ENCODE measurements at places on chromosomes 3 and 15.

DNA sequence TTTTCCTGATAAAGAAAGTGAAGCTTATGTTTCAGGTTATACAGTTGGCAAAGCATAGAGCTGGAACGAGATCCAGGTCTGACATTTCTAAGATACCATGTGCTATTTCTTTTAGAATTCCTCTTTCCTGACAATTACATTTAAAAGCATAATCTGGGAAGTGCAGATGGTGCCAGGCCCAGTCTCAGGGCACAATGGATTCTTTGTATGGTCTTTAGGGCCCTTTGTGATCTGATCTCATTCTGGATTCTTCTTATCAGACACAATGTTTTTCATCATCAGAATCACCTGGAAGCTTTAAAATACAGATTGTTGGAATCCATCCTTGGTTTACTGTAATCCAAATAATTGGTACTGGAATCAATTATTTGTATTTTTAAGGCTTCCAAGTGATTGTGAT, 18.6 kb upstream of the GLCE start:
- H3K36me3 ChIP-seq: no peaks in the 10 kb centered on the region
- no peaks in the 10 kb centered on the region for H3K4me1 ChIP-seq
- no peak for DNase-seq
- H3K4me3 ChIP-seq: no peak overlapping the region
- H3K27me3 ChIP-seq: peaks cover 78% of the 10 kb centered on the region

- no peak overlapping the region for H3K27ac ChIP-seq
- peak; percentile 46 for DNase-seq
- H3K36me3 ChIP-seq: no peaks in the 10 kb centered on the region
Observed at GRCh38 chr15:73741321-73741836, 11.8 kb downstream of the INSYN1 start.

GRCh38 chr15:39855400-39855799, 64.7 kb downstream of the GPR176 start:
- peaks cover 12% of the 10 kb centered on the region for H3K36me3 ChIP-seq
- H3K27ac ChIP-seq: peak overlapping the region; percentile 20
- peak; percentile 27 for DNase-seq

DNA sequence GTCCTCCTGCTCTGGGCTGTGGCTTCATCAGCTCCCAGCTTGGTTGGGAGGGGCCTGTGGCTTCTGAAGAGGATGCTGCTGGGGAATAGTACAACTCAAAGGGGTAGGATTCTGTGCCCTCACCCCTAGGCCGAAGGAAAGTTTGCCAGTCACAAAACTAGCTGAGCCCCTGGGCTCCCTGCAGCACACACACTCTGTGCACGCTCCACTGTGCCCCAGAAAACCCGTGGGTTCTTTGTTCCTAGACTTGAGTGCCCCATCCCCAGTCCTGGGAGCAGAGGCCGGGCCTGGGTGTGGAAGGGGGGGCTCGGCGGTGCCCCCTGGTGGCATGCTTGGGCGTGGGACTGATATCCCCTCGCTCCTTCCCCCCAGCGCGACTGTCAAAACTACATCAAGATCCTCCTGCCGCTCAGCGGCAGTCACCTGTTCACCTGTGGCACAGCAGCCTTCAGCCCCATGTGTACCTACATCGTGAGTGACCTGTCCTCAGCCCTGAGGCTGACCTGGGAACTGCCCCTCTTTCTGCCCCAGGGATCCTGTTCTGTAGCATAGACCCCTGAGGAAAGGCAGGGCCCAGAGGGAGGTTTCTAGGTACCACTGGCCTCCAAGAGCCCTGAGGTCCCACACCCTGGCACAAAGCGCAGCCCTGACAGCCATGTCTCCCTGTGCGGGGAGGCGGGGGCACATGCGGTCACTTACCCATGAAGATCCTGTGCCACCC, 14.2 kb downstream of the CIB1 start:
- H3K36me3 ChIP-seq: no peaks in the 10 kb centered on the region
- no peak overlapping the region for H3K27ac ChIP-seq
- DNase-seq: peak; percentile 53
- H3K4me3 ChIP-seq: no peak overlapping the region
- H3K27me3 ChIP-seq: no peaks in the 10 kb centered on the region
